Stimulated activated CD8-positive, alpha-beta memory T cell treated with anti-CD3 and anti-CD28 coated beads, Interleukin-15, amount 100 ng/mL, for 24 hours (primary cell): ENCODE measurements at places on chromosomes 6 and 20.

- no peak for DNase-seq
These were observed 407.7 kb upstream of the JARID2 start for GRCh38 chr6:14838133-14838583.

- no peak for DNase-seq
These were observed 1.2 kb upstream of the PXDC1 start for GRCh38 chr6:3752531-3753227.

DNA sequence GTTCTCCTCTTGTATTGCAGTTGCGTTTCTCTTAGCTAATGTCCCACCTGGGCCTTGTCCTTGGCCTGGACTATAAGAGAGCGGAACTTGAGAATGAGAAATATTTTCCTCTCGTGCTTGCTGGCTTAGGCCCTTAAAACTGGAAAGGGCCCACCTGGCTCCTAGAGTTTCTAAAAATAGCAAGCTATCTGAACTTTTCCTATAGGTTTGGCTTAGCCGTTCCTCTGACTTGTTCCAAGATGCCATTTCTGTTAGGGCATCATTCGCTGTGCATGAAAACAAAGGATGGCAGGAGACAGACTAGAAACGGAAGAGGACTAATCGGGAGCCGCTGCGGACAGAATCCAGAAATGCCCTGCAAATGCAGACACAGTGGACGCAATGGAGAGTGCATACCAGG is 4.5 kb downstream of the RIPOR3 start:
- no peak for DNase-seq

- DNase-seq = no peak
These were observed 41.5 kb downstream of the SLC22A2 start for GRCh38 chr6:160217073-160217472.

DNA sequence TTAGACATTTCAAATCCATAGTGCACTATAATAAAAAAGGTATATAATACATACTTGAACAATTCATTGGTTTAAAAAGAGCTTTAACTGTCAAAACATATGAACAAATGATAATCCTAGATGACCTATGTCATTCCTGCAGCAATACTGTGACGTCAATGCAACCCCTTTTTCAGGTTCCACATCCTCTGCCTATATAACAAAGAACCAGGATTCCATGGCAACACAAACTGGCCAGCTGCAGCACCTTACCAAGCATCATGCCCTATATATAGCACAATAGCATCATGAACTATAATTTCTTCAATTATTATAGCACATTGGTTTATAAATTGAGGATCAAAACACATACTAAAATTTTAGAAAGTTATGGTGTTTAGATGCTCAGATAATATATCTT is 578 bp upstream of the PTCHD4 start:
- DNase-seq = no peak

GRCh38 chr20:37382482-37383120 is 36.7 kb downstream of the SRC start:
- no peak for DNase-seq

GRCh38 chr20:54494303-54495006 is 19.1 kb downstream of the DOK5 start:
- DNase-seq = no peak
